Activated T-cell treated with anti-CD3 and anti-CD28 coated beads, Interleukin-2, amount 50 U/mL, for 72 hours (primary cell): ENCODE measurements at places on chromosomes 3 and 15.

GRCh38 chr15:63836579-63836978 lies 2.8 kb upstream of the HERC1 start:
- DNase-seq, result no peak

DNA sequence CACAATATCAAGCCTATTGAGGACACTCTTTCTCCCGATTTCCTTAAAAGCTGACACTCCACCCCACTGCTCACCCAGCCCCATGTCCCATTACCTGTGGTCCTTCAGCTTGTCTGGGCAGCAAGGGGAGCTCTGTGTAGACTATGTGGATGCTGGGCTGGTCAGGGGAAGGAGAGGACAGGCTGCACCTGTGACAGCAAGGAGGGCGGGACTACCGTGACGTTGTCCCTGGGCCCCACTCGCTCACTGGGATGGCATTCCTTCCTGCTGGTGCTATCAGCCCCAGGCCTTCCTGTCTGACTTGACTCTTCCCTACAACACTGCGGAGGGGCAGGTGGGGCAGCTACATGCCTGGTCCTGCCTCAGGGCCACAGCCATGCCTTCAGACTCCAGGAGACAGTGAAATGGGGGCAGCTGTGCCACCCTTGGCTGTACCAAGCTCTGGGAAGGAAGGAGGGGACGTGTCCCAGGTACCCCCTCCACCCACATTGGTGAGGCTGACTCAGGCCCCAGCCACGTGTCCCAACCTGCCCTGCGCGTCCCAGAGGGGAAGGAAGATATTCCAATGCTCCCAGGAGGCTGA lies at the start of gene TMEM40:
TMEM40 (minus strand) TSS at position 163 of the 583 bp plus-strand sequence. CDS start 9,427 bp downstream, outside the sequence.
- DNase-seq, result no peak

GRCh38 chr3:174358252-174358651 lies 500.9 kb upstream of the NAALADL2 start:
- no peak for DNase-seq

GRCh38 chr15:88591384-88591783 lies 29.8 kb upstream of the AEN start:
- DNase-seq, result no peak

DNA sequence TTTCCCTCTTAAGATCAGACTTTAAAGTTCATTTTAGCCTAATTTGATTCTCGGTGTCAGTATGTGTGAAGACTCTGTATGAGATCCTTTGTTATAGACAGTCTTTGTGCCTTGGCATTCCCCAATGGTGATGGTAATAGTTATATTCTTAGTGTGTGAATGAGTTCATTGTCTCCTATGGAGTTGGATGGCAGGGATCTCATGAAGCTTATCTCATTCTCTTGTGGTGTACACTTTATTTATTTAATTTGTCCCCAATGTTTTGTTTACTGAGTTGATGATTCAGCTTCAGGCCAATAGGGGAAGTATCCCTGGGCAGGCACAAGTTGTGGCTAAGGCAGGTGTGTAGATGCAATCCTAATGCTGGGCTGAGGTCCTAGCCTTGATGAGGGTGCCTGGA lies 222.0 kb upstream of the DPPA4 start:
- DNase-seq, result no peak

GRCh38 chr3:46371519-46372340 lies 984 bp downstream of the CCR5 start:
- no peak for DNase-seq

DNA sequence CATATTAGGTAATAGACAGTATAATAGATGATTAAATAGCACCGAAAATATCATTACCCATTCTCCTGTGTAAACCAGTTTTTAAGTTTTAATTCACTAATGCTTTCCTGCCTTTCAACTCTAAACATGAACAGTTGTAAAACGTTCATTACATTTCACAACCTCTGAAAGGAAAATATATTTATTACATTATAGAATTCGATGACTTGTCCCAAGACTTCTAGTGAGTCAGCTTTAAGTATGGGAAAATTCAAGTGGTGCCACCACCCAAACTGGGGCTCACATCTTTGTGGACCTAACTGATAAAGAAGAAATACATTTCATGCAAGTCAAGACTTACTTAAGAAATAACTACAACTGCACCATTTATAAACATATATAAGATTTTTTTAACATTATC lies 2.0 kb downstream of the TRIM59 start:
- no peak for DNase-seq

DNA sequence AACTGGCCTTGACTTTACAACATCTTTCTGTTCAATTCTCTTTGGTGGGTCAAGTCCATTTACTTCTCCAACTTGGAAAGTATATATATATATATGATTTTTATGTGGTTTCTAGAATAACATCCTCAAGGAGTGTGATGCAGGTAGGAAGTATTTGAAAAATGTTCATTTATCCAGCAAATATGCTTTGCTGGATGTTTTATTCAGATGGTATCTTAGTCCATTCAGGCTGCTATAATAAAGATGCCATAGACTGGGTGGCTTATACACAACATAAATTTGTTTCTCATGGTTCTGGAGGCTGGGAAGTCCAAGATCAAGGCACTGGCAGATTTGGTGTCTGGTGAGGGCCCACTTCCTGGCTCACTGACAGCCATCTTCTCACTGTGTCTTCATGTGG lies 168.7 kb upstream of the RASGRP1 start:
- DNase-seq, result no peak

DNA sequence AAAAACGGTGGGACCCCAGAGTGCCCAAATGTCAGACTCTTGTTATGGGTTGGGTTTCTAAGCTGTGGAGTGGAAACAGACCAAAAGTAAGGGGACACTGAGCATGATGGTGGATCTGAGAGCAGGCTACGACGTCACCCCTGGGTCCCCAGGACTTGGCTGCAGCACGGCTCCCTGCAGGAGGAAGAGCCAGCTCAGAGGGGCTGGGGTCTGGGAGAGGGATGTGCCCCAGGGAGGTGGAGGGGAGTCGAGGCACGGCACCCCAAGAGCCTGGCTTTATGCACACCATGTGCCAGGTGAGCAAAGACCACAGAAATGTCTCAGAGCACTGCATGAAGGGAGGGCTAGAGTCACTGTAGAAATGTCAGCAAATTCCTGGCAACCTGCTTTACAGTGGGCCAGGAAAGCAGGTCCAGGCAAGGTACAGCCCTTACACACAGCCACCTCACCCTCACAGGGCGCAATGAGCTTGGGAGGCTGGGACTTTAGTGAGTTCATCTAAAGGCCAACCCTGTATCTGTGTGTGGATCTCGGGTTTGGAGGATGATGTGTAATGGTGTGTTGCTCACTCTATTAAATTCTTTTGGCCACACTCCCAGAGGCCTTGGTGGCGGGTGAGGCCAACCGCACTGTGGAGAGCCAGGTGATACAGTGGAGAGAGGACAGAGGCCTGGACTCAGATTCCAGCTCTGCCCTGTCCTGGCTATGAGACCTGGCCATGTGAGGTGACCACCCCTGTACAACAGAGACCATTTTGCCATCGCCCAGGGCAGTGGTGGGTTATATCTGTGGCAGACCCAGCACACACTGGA lies 14.1 kb downstream of the CTSH start:
- DNase-seq, result no peak

DNA sequence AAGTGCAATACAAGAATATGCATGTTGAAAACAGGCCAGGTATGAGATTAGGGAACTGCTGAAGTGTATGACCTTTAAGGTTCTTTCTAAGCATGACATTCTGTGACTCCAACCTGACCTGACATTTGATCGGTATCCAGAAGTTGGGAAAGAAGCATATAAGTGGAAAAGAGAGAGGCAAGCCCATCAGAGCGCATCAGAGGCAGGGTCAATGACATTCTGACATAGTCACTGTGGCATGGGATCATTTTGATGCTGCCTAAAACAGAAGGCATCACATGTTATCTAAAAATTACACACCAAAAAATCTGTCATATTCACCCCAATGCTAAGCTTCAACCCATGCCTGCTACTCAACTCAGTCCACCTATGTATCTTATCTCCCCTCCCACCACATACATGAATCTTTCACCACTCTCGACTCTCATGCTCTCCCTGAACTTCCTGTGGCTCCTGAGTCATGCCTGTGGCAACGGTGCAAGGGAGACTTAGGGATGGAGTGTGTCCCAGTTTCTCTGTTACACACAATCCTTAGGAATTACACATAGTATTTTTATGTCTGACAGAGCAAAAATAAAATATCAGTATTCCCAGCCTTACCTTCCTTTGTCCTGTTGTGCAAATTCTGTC lies 20.5 kb upstream of the LRRN1 start:
- no peak for DNase-seq

GRCh38 chr3:172696357-172696756 lies 14.5 kb downstream of the NCEH1 start:
- DNase-seq, result no peak

GRCh38 chr15:74865316-74865715 lies 7.8 kb downstream of the SCAMP2 start:
- DNase-seq, result no peak

GRCh38 chr15:48400086-48400485 lies 68.9 kb downstream of the DUT start:
- no peak for DNase-seq

GRCh38 chr3:197268294-197268693 lies 30.1 kb downstream of the DLG1 start:
- no peak for DNase-seq

- DNase-seq, result no peak
Observed at GRCh38 chr3:141804778-141805639, 41.8 kb downstream of the GRK7 start.

DNA sequence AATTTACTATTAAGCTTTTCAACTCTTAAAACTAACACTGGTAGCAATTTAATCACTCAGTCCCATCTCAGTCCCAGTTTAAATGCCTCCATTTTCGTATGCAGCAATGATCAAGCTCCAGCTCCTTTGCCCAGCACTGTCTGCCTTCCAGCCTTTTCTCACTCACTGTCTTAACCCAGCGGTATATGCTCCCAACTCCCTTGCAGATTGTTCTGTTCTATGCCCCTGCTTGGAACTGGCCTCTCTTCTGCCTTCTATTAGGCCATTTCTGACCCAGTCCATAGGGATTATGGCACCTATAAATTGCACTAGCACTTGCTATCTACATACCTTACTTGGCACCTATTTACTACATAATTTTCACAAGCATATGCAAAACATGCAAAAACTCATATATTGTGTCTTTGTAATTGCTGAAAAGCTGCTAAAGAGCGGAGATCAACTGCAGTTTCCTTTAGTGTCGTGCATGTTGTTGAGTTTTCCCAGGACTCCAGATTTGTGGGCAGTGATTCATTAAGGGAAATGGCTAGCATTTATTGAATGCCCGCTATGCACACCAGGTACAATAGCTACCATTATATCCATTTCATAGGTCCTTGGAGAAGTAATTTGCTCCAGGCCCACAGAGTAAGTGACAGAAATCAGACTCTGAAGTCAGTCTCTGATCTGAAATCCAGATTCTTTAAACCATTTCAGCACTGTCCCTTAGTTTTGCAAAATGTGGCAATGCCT lies 24.4 kb downstream of the CRBN start:
- no peak for DNase-seq

DNA sequence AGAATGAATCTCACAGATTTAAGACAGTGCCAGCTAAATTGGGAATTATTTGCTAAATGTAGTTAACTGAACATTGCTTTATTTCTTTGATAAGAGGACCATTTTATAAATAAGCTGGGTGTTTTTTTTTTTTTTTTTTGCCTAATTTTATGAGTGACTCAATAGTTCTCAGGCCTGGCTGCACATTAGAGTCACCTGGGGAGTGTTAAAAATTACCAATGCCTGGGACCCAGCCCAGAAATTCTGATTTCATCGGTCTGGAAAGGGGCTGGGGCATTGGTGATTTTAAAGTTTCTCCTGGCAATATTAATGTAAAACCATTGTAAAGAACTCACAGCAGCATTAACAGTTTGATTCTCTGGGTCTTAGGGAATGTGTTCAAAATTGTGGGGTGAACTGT lies 51.2 kb upstream of the PHLDB2 start:
- no peak for DNase-seq

- no peak for DNase-seq
Observed at GRCh38 chr15:56528136-56528535, 63.2 kb upstream of the MNS1 start.
